GM10248 (cell line): ENCODE measurements at places on chromosomes 2 and 18.

GRCh38 chr2:24889221-24889620 is 30.8 kb downstream of the ADCY3 start:
- DNase-seq = no peak

- DNase-seq = no peak
These were observed 449.0 kb upstream of the ID2 start for GRCh38 chr2:8232871-8233270.

DNA sequence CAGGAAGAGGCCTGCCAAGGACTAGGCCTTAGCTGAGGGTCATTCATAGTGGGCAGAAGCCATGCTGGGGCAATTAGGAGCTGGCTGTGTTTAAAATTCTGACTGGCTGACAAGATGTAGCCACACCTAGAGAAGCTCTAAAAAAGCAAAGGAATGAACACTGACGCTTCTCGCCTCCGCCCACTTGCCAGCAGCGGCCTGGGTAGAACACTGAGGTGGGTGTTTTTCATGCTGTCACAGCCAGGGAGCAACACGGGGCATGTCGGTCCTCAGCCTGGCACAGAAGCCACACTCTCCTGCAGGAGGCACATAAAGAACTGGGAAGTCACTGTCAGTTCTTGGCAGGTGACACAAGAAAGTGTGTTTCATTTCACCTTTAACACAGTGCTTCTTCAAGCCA is 10.4 kb downstream of the CHST10 start:
- no peak for DNase-seq

GRCh38 chr2:56749152-56749752 is 565.5 kb downstream of the CCDC85A start:
- DNase-seq = peak; percentile 4

DNA sequence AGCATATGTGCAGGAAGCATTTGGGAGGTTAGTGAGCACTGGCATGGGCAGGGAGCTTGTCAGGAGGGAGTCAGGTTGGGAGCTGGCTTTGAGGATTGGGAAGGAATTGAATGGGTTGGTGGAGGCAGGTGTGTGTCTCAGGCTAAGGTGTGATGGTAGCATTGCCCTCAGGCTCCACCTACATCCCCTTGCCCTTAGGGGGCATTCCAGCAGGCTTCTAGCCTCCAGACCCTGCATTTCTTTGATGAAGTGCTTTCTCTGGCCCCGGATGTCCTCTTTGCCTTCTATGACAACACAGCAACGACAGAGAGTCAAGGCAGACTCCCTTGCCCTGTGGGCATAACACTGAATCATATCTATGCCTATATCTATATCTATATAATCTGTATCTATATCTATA is 13.5 kb downstream of the RHBDD1 start:
- DNase-seq = no peak

GRCh38 chr2:105788670-105789290 is 44.1 kb downstream of the NCK2 start:
- DNase-seq = no peak

DNA sequence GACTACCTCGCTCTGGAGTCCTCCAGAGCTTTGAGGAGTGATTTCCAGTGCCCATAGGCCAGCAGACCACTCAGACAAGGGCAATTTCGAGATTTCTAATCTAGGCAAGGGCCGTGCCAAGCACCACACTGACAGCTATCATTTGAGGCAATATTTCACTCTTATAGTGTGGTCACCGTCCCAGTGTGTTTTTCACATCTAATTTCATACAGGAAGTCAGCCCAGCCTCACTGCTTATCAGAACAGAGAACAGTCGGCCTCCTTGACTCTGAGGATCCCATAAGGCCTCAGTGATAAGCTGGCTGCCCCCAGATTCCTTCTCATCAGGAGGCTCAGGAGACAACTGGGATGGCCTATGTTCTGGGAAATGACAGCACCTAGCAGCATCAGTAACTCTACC is 581 bp downstream of the CAPN14 start:
- no peak for DNase-seq

DNA sequence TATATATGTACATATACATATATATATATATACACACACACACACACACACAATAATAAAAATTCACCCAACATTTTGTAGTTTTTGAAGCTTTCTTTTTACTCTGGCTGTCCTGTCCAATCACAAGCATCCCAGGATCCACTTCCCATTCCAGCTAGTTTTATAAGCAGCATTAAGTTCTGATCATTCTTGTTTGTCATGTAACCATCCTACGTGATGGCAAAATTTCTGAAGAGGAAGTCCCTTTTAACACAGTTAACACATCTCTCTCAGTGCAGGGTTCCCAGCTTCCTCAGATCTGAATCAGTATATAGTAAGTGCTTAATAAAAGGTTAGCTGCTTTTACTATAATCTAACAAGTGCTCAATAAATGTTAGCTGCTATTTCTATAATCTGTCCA is 26.4 kb downstream of the MYOM1 start:
- DNase-seq = no peak
